ENCODE measurements at places on chromosomes 3 and 15.

GRCh38 chr3:2420919-2421318 is 322.3 kb downstream of the CNTN4 start:
- DNase-seq: no peak

- no peak for DNase-seq
Measured at GRCh38 chr3:11654166-11654565, 10.5 kb upstream of the VGLL4 start.

GRCh38 chr15:49815950-49816349 is 195.1 kb downstream of the DTWD1 start:
- no peak for DNase-seq

GRCh38 chr3:127351775-127352350 is 64.0 kb upstream of the PRR20G start:
- no peak for DNase-seq

DNA sequence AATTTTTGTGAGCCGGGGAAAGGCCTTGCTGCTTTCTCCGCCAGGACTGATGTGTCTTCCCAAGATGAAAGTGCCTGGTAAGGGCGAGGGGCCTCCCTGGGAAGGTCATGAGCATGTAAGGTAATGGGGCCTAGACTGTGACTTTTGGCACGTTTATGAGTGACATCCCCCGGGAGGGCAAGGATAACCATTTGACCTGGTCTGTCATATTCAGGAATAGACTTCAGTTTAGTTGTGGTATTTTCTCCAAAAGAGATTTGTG is 631 bp upstream of the CNBP start:
- DNase-seq: peak; percentile 13

GRCh38 chr15:38593524-38593923 is 28.9 kb upstream of the RASGRP1 start:
- no peak for DNase-seq

GRCh38 chr3:138862531-138862923 is 27.8 kb upstream of the PIK3CB start:
- no peak for DNase-seq

DNA sequence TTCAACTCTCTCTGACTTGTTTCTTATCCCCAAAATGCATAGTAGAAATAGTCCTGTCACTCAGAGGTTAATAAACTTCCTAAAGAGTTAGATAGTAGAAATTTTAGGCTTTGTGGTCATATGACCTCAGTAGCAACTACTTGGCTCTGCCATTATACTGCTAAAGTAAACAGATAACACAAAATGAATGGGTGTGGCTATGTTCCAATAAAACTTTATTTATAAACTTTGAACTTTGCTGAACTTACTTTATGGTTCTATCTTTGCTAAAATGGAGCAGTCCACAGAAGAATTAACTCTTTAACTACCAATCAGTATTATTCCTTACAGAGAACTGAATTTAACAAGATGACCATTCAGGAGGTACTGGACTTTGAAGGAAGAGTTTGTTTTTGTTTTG is 393.6 kb upstream of the CDIN1 start:
- DNase-seq: no peak

DNA sequence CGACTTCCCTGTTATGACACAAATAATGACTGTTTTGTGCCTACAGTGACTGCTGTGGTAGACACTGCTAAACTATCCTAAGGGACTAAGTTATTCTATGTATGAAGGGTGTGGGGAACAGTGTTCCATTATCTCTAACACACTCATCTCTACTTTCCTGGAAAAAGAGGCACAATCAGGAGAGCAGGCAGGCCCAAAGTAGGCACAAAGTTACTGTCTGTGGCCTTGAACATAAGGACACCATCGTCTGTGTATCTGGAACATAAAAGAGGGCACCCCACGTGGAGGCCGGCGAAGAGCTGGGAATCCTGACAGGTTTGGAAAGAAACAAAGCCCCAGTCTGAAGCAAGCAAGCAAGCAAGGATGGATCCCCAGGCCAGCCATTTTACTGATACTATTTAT is 1.5 kb downstream of the ABCC5 start:
- no peak for DNase-seq

- DNase-seq: no peak
Measured at GRCh38 chr3:176032043-176032442, 1165.2 kb downstream of the TBL1XR1 start.

DNA sequence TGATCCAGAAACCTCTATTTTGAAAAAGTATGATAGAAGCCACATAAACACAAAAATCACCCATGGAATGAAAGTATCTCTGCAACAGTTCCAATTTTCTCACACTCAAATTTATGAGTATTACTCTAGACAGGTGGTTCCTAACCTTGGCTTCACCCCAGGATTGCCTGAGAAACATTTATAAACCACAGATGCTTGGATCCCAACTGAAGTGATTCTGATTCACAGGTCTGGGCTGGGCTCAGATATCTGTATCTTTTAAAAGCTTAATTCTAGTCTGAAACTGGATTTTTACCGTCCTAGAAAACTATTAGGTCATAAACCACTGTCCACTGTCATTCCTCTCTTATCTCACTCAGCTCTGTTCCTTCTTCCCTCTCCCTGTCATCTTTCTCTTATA is 7.4 kb upstream of the SST start:
- no peak for DNase-seq

DNA sequence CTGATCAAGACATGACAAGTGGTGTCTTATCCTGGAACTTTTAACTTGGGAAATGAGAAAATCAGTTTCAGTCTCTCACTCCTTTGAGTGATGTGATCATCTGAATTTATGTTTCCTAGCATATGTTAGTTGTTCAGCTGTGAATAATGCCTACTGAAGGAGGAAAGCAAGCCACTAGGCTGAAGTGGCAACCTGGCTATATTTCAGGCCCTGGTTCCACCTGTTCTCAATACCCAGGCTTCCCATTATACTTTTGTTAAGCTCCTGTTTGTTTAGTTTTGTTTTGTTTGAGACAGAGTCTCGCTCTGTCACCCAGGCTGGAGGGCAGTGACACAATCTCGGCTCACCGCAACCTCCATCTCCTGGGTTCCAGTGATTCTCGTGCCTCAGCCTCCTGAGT is 243.8 kb downstream of the ALCAM start:
- no peak for DNase-seq

DNA sequence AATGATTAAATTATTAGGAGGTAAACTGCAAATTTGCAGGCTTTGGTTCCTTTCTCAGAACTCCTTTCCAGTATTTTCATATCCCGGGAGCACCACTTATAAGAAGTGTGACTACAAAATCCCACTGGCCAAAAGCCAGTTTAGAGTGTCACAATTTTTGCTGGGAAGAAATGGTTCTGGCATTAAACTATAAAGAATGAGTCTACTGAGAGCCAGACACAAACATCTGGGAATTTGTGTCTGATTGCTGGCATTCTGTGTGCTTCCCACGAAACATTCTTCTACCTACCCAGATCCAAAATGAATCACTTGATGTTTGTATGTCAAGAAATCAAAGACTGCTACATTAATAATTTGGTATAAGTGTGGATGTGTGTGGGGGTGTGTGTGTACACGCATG is 82.8 kb downstream of the DUT start:
- DNase-seq: no peak

DNA sequence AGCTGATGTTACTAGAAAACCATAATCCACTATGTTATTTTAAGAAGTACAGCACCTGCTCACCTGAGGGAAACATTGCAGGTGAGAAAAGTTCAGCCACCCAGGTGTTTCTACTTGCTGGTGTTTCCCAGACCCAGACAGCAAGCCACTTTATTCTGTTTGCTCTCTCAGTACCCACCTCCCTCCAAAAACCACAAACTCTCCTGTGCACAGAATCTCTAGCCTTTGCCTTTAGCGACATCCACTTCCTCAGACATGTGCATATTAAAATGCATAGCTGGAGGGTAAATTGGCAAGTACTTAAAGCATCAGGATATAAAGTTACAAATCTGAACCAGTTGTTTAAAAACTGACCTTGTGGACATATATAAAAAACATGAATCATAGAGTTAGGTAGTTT is 36.7 kb downstream of the VGLL3 start:
- no peak for DNase-seq

DNA sequence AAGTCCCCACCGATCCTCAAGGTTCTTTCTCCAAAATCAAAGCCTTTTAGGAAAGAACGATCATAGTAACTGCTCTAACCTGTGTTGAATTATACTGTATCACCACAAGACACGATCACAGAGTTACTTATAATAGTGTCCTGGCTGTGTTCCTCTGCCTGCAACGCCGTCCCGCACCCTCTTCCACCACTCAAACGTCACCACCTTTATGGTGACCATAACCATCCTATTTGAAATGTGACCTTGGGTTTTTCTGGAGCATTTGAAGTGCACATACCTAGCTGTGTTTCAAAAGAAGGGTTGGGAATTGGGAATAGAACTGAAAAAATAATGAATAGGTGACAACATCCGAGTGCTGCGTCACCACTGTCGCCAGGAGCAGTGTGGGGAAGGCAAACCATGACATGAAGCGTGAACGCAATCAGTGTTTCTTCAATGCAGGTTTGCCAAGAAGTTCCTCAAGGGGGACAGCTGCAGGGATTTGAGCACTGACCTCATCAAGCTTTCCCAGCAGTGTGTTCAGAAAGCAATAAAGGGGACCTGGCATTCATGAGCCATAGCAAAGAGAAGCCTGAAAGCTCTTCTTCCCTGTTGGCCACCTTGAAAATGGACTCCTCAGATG is 769 bp upstream of the SELENOS start:
- no peak for DNase-seq

Data from progenitor cell of endocrine pancreas (in vitro differentiated cells).